Neural crest cell (in vitro differentiated cells): ENCODE measurements at places on chromosomes 4 and X.
A peak's percentile ranks its signal among the peaks of the same experiment; 100 is the strongest.

DNA sequence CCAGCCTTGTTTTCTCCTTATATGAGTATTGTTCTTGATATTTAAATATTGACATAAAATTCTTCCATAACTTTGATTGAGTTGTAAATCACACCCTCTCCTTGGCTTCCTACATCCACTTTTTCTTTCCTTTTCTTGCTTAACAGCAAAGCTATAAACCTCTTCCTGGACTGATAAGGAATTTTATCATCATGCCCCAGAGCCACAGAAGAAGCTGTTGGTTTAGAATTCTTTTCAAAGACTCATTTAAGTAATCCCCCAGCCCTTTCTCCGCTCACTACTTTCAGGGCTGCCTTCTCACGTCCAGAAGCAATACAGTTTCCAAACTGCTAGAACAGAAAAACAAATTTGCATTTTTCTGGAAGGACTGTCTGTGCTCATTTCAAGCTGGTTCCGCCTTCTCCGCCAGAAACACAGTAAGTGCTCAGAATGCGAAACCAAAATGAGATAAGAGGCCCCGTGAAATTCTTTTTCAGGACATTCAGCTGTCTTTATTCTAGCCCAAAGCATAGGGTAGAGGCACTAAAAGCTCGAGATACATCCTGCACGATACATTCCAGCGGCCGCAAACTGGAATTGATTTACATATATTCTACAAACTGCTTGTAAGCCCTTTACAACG is 849 bp downstream of the MID1 start:
- no peak for DNase-seq

- DNase-seq = no peak
Measured at GRCh38 chr4:1550122-1551070, 133.7 kb downstream of the FAM53A start.

- DNase-seq = no peak
Measured at GRCh38 chrX:11267425-11267824, 25.8 kb upstream of the AMELX start.

DNA sequence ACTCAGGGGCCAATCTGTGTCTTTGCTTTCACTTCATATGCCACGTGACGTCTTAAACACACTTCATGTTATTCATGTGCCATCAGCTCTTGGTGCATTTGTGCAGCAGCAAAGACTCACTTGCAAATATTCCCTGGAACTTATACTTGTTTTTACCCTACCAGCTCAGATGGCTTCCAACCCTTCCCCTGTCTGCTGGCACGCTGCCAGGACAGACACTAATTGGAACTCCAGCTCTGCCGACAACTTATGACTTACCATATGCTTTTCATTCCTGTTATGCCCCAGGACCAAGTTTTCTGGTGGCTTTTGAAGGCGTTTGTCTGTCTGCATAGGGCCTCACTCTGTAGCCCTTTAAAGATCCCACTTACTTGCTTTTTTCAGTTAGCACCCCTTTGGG is 261.7 kb upstream of the GNPDA2 start:
- DNase-seq = no peak

GRCh38 chr4:13089659-13089998 is 394.5 kb downstream of the RAB28 start:
- no peak for DNase-seq

GRCh38 chr4:15586066-15586465 is 69.1 kb downstream of the FBXL5 start:
- DNase-seq = no peak

DNA sequence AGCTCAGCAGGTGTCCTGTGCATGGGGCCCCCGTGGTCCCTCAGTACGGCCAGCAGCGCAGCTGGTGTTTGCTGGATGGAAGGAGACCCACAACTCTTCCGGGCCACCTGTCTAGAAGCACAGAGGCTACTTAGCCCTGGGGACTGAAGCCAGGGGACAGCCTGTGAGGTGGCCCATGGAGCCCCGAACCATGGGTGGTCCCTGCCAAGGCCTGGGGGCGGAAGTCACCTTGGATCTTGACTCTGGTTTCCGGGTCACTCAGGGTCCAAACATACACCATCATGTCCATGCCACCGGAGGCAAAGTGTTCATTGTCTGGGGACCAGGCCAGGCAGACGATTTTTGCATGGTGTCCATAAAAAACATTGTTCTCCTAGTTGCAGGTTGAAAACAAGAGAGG is 39.5 kb downstream of the WDR1 start:
- DNase-seq = no peak

- no peak for DNase-seq
Measured at GRCh38 chr4:40173470-40173875, 23.4 kb upstream of the RHOH start.

- no peak for DNase-seq
Measured at GRCh38 chr4:56570041-56570440, 64.5 kb downstream of the ARL9 start.

GRCh38 chr4:128386761-128387599 is 99.4 kb upstream of the PGRMC2 start:
- DNase-seq = no peak

DNA sequence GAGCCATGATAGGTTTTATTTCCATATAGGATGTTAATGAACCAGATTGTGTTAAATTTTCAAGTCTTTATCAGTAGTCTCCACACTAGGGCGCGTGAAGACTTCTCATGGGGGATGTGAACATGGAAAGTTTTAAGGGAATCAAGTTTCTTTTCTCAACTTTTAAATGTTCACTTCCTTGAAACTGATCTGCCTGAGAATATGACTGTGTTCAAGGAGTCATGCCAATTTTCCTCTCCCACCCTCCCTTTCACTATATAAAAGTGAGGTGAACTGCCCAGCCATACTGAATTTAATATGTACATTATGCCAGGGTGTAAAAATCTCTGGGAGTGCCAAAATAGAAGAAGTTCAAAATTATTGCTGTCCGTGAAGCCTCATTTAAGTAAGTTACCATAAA is 30.4 kb upstream of the HPGDS start:
- no peak for DNase-seq

DNA sequence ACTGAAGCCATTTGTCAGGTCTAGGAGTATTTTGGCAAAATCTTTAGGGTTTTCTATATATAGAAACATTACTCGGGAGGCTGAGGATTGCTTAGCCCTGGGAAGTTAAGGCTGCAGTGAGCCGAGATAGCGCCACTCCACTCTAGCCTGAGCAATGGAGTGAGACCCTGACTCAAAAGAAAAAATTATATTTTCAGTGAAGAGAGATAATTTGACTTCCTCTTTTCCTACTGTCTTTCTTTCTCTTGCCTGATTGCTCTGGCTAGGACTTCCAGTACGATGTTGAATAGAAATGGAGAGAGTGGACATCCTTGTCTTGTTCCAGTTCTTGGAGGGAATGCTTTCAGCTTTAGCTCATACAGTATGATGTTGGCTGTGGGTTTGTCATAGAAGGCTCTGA is 44.4 kb downstream of the UCHL1 start:
- no peak for DNase-seq

- no peak for DNase-seq
Measured at GRCh38 chr4:53734584-53735353, 143.5 kb upstream of the LNX1 start.

- no peak for DNase-seq
Measured at GRCh38 chrX:44843318-44843702, 511 bp upstream of the DUSP21 start.

GRCh38 chr4:1130316-1131186 is 17.2 kb upstream of the RNF212 start:
- peak; percentile 69 for DNase-seq

DNA sequence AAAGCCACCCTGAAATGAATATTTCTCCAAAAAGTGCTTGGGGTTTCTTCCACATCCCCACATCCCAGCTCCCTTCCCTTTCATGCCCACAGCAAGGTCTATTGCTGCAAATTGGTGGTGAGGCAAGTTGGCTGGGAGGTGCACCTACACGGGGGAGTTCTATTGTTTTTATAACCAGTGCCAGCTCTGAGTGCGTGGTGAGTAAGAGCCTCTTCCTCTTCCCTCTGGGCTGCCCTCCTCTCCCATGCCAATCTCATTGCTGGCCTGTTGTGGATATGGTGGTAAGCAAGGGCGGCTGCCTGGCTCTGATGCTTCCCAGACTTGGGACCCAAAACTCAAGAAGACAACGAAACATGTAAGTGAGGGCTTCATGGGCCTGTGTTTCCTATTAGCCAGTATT is 204.3 kb downstream of the SHROOM3 start:
- DNase-seq = no peak

GRCh38 chr4:152072001-152072485 is 311.2 kb upstream of the GATB start:
- DNase-seq = no peak

GRCh38 chr4:872241-872981 is 46.5 kb upstream of the CPLX1 start:
- DNase-seq = no peak

DNA sequence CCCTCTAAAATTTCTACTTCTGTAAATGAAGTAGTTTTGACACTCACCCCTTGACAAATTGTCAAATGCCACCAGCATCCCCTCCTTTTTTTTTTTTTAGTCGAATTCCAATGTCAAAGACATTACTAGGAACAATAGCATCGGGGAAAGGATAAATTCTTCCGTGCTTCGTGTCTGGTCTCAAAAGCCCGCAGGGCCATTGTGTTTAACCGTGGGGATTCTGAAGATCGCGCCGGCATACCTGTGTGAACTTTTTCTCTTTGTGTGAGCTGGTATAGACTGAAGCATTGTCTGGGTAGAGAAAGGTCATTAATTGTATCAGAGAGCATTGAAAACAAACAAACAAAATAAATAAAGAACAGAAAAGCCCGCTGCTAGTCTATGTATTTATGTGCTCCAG is 313.9 kb downstream of the ASMT start:
- DNase-seq = no peak

DNA sequence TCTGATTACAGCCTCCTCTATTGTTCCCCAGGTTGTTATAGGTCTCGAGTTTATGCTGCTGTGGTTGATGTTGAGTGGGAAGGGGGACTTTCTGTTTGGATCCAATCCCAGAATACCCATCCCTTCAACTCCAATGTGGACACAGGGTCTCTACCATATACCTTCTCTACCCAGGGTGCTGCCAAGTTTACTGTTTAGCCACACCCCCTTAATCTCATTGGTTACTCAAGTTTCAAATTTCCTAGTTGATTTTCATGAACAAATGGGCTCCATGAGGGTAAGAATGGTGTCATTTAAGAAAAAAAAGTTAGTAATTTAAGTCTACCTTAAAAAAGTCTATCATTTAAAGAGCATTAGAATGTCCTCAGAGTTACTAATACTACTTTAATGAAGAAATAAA is 3.6 kb upstream of the SPP1 start:
- no peak for DNase-seq

- DNase-seq = no peak
Measured at GRCh38 chrX:150298841-150299551, 64.1 kb upstream of the MAMLD1 start.

GRCh38 chrX:20244931-20245330 is 21.8 kb downstream of the RPS6KA3 start:
- DNase-seq = no peak

DNA sequence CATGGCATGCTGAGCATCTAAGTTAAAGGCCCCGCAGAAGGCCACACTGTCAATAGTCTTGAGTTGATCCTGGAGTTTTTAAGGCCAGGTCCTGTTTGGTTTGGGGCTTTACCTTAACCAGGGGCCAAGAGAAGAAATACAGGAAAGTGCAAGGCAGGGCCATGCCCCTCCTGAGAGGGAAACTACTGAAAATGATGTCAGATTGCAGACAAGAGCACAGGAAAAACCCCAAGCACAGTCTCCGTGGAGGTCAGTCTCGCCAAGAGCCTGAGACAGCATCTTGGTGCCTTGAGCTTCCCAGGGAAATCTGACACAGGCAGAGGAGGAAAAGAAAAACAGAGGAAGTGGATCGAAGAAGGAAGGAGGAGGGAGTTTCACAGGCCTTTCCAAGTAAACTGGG is 32.2 kb upstream of the GATB start:
- DNase-seq = no peak

- DNase-seq = no peak
Measured at GRCh38 chr4:6681191-6681590, 12.5 kb upstream of the S100P start.

- DNase-seq = no peak
Measured at GRCh38 chr4:6189511-6189910, 10.8 kb downstream of the JAKMIP1 start.

GRCh38 chr4:17807446-17807845 is 3.1 kb downstream of the DCAF16 start:
- no peak for DNase-seq

- no peak for DNase-seq
Measured at GRCh38 chr4:180637616-180638015, 1605.6 kb upstream of the TENM3 start.

- no peak for DNase-seq
Measured at GRCh38 chrX:71542825-71543224, 9.9 kb downstream of the OGT start.
